A673 (cell line): ENCODE measurements at places on chromosomes 5 and 9.

DNA sequence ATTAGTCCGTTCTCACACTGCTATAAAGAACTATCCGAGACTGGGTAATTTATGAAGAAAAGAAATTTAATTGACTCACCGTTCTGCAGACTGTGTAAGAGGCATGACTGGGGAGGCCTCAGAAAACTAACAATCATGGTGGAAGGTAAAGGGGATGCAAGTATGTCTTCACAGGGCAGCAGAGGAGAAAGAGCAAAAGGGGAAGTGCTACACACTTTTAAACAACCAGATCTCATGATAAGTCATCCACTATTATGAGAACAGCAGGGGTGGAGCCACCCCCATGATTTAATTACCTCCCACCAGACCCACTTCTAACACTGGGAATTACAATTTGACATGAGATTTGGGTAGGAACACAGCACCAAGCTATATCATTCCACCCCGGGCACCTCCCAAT, 26.6 kb downstream of the FST start:
- no peak for DNase-seq
- H3K27me3 ChIP-seq = peaks cover 17% of the 10 kb centered on the region
- H3K4me3 ChIP-seq = no peak overlapping the region
- H3K36me3 ChIP-seq = no peaks in the 10 kb centered on the region

DNA sequence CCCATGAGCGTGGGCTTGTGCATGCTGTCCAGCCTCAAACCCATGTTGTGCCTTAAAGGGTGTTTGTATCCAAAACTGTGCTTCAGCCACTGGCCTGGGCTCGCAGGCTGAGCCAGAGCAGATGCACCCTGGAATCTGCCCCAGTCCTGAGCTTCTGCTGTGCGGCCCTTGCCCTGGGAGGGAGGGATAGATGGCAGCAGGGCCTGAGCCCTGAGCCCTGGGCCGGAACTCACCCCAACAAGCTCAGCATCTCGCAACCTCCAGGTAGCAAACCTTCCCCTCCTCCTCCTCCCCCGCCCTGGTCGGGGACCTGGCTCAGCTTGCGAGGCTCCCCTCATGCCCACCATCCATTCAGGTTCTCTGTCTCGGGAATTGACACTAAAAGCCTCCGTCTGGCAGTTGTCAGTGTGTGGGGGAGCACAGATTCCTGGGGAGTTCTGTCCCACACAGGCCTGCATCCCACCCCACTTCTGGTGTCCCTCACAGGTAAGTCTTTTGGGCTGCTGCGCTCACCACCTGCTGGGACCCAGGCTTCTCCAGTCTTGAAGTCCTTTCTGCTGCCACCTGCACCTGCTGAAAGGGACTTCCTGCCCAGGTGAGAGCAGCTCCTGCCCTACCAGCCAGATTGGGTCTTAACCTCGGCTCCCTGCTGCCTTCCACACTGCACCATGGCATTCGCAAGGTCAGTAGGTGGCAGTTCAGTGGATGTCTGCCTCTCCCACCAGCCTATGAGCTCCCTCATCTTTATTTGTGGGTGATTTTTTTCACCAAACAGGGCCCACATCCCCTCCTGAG, 55.2 kb upstream of the OLFM1 start:
- H3K27me3 ChIP-seq = no peaks in the 10 kb centered on the region
- no peak overlapping the region for H3K27ac ChIP-seq
- no peaks in the 10 kb centered on the region for H3K36me3 ChIP-seq
- no peak overlapping the region for H3K4me3 ChIP-seq

- no peak overlapping the region for H3K27ac ChIP-seq
- no peak overlapping the region for H3K4me3 ChIP-seq
- H3K27me3 ChIP-seq = no peaks in the 10 kb centered on the region
- no peaks in the 10 kb centered on the region for H3K36me3 ChIP-seq
These were observed 41.1 kb downstream of the DAP start for GRCh38 chr5:10719965-10720364.

DNA sequence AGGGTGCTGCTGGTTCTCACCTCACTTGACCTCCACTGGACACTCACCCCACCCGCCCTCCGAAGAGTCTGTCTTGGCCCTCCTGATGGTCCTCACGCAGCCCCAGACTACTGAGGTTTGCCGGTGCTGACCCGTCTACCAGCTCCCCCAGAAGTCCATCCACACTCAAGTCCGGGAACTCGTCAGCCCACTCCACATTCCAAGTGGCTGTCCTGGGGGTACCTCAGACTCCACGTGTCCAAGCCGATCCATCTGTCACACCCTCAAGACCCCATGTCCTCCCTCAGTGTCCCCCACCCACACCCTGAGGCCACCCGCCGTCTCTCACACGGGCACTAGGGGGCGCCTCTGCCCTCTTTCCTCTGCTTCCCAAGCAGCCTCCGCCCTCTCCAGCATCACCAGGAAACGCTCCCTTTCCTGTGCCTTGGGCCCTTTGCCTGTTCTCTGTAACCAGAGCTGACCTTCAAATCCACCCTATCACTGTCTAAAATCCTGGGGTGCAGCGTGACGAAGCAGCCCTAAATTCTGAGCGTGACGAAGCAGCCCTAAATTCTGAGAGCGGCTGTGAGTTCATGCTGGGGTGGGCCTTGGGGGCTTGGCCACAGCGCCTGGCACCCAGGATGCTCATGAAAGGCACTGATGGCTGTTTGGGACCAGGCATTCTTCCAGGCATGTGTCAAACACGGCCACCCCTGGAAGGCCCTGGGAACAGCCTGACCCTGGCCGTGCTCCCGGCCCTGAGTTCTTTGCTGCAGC, 95.7 kb downstream of the KCNT1 start:
- H3K27me3 ChIP-seq = no peaks in the 10 kb centered on the region
- H3K36me3 ChIP-seq = no peaks in the 10 kb centered on the region

GRCh38 chr9:16136451-16136850, 583.6 kb downstream of the CCDC171 start:
- no peak for DNase-seq
- H3K27me3 ChIP-seq = no peaks in the 10 kb centered on the region
- peaks cover 12% of the 10 kb centered on the region for H3K4me1 ChIP-seq
- no peaks in the 10 kb centered on the region for H3K36me3 ChIP-seq
- no peak overlapping the region for H3K4me3 ChIP-seq
- no peak overlapping the region for H3K27ac ChIP-seq

DNA sequence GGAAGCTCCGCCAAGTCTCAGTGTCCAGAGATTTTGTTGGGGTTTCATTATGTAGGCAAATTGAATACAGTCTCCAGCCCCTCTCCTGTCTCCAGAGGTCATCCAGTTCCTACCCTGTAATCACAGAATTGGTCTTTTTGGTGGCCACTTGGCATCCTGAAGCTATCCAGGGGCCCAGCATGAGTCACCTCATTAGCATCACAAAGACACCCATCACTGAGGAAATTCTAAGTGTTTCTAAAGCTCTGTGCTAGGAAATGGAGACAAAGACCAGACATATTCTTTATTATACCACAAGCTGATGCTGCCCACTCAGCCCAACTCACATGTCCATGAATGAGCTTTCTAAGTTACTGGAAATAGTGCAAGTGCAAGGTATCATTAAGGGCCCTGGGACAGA, 229.9 kb downstream of the DOCK8 start:
- no peak overlapping the region for H3K27ac ChIP-seq
- H3K4me1 ChIP-seq = no peaks in the 10 kb centered on the region
- peak; percentile 48 for DNase-seq
- no peak overlapping the region for H3K4me3 ChIP-seq
- H3K27me3 ChIP-seq = peaks cover 6% of the 10 kb centered on the region
- H3K36me3 ChIP-seq = no peaks in the 10 kb centered on the region

DNA sequence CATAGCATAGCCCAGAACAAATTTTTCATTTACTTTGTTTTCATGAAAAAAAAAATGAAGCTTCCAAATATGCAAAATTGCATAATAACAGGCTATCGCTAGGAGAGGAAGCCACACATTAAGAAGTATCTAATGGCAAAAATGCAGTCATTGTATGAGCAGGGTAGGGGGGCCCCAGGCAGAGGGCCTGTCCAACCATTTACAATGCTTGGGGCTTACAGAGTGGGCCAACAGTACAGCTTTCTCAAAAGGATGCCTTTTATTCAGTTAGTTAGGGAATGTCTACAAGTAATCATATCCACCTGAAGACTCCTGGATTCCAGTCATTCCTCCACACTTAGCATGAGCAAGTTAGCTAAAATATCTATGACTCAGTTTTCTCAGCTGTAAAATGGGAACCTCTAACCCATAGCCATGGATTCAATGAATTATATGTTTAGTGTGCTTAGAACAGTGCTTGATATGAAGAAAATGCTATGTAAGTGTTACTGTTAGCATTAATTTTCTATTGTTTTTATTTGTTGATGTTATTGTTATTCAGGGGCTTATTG, 117.7 kb downstream of the GAS1 start:
- no peaks in the 10 kb centered on the region for H3K36me3 ChIP-seq
- no peak overlapping the region for H3K27ac ChIP-seq
- H3K4me1 ChIP-seq = no peaks in the 10 kb centered on the region
- H3K4me3 ChIP-seq = no peak overlapping the region

GRCh38 chr5:175521313-175521833, 43.0 kb downstream of the SFXN1 start:
- no peaks in the 10 kb centered on the region for H3K4me1 ChIP-seq
- H3K27me3 ChIP-seq = no peaks in the 10 kb centered on the region
- no peak overlapping the region for H3K4me3 ChIP-seq
- no peak overlapping the region for H3K27ac ChIP-seq
- DNase-seq = no peak

DNA sequence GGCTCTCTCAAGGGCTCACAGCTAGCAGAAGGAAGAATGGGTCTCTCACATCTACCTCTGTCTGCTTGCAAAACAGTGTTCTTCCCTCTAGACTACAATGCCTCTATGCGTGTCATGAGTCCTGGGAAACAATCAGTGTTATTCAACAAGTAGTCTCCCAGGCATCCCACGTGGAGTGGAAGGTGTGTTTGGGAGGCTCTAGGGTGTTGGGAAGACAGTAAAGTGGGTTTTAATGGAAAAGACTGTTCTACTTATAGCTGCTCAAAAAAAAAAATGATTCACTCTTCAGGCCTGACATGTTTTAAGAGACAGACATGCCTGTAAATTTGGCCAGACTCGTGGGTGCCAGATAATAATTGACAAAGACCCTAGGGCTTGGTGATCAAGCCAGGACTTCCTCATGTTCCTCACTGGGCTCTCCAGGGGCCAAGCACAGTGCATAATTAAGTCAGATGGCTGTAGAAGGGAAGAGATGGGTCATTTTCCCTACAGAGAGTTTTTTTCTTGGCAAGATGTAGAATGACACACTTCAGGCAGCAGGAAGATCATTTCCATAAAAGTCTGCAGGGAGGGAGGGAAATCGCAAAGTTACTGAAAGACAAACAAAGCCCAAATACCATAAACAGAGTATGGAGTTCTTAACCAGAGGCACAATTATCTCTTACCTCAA, 246.4 kb downstream of the ACTL7B start:
- H3K4me3 ChIP-seq = no peak overlapping the region
- H3K27me3 ChIP-seq = no peaks in the 10 kb centered on the region
- DNase-seq = peak; percentile 78

- H3K27ac ChIP-seq = no peak overlapping the region
- no peak for DNase-seq
- H3K27me3 ChIP-seq = no peaks in the 10 kb centered on the region
- H3K4me1 ChIP-seq = no peaks in the 10 kb centered on the region
These were observed 25.1 kb downstream of the RNF180 start for GRCh38 chr5:64190562-64191306.

- H3K4me1 ChIP-seq = no peaks in the 10 kb centered on the region
- no peak overlapping the region for H3K4me3 ChIP-seq
- no peak overlapping the region for H3K27ac ChIP-seq
- H3K27me3 ChIP-seq = no peaks in the 10 kb centered on the region
These were observed 540.5 kb downstream of the CTNND2 start for GRCh38 chr5:11363631-11364178.

GRCh38 chr5:174234388-174234787, 188.9 kb downstream of the NSG2 start:
- H3K27ac ChIP-seq = no peak overlapping the region
- H3K4me3 ChIP-seq = no peak overlapping the region
- no peak for DNase-seq
- H3K36me3 ChIP-seq = no peaks in the 10 kb centered on the region

GRCh38 chr5:144297081-144297480, 126.4 kb downstream of the KCTD16 start:
- DNase-seq = no peak
- no peaks in the 10 kb centered on the region for H3K4me1 ChIP-seq
- no peak overlapping the region for H3K4me3 ChIP-seq
- H3K27ac ChIP-seq = no peak overlapping the region
- H3K36me3 ChIP-seq = no peaks in the 10 kb centered on the region

DNA sequence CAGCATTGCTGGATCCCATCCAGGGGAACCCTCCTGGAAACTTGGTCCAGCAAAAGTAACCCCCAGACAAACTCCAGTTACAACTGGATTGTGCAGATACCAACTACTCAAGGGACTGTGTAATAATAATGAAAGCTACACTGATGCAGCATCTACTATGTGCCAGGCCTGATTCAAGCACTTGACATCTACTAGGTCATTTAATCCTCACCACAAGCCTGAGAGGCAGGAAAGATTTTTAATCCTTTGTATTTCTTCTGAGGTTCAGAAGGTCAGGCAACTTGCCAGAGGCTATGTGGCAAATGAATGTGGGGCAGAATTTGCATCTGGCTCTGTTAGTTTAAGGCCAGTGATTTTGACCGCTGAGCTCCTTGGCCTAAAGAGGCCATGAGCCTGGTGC, 29.5 kb upstream of the FOXI1 start:
- peaks cover 7% of the 10 kb centered on the region for H3K4me1 ChIP-seq
- no peaks in the 10 kb centered on the region for H3K36me3 ChIP-seq
- no peak for DNase-seq
- H3K27me3 ChIP-seq = no peaks in the 10 kb centered on the region
- no peak overlapping the region for H3K27ac ChIP-seq

DNA sequence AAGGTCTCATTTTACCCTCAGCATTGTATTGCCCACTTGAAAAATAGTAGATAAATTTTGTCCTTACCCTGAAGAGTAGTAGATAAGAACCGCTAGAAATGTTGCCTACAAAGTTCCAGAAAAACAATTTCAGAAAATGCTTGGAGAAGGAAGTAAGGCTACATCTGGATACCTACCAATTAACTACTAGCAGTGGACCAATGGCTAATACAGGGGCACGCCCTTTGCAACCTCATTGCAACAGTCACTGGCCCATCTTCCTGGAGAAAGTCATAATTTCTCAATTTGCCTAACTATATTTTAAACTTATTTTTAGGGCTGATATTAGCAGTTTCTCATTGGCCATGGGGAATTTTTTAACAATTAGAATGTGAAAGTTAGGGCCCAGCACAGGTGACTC, 326.7 kb upstream of the RFX3 start:
- no peak for DNase-seq
- H3K4me1 ChIP-seq = no peaks in the 10 kb centered on the region
- H3K27me3 ChIP-seq = no peaks in the 10 kb centered on the region
- no peak overlapping the region for H3K27ac ChIP-seq

DNA sequence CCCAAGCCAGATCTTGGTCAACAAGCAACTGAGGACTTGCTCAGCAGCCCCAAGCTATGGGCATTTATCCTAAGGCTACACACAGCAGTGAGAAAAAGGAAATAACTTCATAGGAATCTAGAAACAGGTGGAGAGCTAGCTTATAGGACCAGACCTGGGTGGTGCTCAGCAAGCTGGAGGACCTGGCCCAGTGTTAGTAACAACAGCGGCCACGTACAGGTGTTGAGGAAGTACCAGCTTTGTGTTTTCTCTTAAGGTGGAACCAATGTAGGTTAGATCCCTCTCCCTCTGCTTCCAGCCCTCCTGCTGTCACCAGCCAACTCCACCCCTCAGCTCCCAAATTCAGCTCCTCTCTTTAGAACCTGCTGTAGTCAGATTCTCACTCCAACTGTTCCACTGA, 43.4 kb downstream of the IRF1 start:
- no peaks in the 10 kb centered on the region for H3K27me3 ChIP-seq
- no peaks in the 10 kb centered on the region for H3K36me3 ChIP-seq
- DNase-seq = no peak
- H3K4me1 ChIP-seq = no peaks in the 10 kb centered on the region
- no peak overlapping the region for H3K4me3 ChIP-seq
